ENCODE measurements at places on chromosomes 3 and 15.

- DNase-seq, result no peak
Observed at GRCh38 chr3:45966371-45966791, 23.1 kb downstream of the CXCR6 start.

DNA sequence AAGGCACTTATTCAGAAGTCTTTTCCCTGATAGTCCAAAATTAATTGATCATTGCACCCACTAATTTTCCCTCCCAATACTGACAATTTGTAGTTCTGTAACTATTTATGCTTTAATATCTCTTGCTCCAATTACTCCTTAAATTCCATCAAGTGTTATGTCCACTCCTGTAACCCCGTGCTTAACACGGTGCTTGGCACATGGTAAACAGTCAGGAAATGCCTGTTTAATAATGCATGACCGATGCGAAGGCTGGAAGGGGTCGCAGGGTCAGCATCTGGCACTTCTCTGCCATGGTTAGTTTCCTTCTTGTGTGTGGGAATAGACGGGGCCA is 553 bp upstream of the SEC22A start:
- no peak for DNase-seq

DNA sequence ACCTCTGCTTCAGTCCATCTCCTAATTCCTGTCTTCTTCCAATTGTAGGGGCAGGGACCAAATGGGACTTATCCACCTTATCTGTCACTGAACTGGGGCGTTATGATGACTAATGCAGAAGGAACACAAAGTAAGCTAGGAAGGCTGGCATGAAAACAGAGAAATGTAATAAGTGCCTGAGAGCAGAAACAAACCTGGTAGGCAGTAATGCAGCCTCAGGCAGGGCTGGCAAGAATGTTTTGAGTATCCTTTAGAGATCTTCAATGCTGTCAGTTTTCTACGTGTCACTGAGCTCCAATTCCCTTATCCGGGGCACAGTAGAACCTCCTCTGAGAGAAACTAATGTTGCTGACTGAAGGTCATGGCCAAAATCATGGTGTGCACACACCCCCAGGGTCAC is 246.2 kb upstream of the TBL1XR1 start:
- DNase-seq, result peak; percentile 50

DNA sequence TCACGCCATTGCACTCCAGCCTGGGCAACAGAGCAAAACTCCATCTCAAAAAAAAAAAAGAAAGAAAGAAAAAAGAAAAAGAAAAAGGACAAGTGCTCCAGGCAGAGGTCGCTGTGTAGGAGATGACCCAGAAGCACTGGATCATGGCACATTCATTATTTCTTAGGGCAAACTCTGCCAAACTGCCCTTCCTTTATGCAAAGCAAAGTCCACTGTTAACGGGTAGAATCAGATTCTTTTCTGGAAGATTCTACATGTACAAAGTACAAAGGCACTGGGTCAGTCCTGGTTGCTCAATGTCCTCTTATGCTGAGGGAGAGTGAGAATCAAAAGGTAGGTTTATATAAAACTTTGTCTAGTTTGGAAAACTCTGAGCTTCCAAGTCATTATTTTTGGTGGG is 144.9 kb downstream of the FEZF2 start:
- DNase-seq, result no peak

DNA sequence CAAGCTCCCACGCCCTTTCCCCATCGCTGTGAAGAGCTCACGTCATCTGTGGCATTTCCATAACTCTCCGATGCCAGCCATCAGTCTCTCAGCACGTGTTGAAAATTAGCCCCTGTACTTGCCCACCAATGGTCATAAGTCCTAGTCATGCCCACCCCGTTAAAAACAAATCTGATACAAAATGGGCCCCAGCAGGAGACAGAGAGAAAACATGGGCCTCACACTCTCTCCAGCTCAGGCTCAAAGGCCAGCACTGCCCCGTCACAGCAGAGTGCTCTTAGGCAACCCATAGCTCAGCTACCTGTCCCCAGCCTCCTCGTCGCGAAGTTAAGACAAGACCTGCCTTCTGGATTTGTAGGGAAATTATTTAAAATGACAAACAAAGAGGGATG is 5.2 kb downstream of the GOLGA8B start:
- no peak for DNase-seq

GRCh38 chr3:22542311-22542710 is 660.8 kb upstream of the UBE2E2 start:
- DNase-seq, result peak; percentile 6

GRCh38 chr15:70318594-70319465 is 221.1 kb upstream of the TLE3 start:
- peak; percentile 14 for DNase-seq

DNA sequence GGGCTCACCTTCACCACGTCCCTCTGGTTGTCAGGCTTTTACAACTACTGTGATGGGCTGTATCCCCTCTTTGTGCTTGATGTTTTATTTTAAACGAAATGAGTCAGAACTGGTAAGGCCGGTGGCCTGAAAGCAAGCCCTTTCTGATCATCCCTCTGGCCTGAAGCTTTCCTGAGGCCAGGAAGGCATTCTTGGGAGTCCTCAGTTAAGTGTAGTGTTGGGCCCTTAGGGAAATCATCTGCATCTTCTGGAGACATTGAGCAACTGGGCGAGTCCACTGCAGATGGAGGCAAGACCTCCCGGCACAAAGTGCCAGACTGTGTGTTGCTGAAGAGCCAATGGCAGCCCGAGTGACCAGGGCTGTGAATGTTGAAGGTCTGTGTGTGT is 33.0 kb upstream of the AMOTL2 start:
- no peak for DNase-seq

- DNase-seq, result no peak
Observed at GRCh38 chr3:170331143-170331542, 26.4 kb upstream of the SKIL start.

GRCh38 chr15:89803941-89804800 is 10.5 kb downstream of the ANPEP start:
- DNase-seq, result no peak

- no peak for DNase-seq
Observed at GRCh38 chr3:37579181-37579580, 282.5 kb upstream of the CTDSPL start.

DNA sequence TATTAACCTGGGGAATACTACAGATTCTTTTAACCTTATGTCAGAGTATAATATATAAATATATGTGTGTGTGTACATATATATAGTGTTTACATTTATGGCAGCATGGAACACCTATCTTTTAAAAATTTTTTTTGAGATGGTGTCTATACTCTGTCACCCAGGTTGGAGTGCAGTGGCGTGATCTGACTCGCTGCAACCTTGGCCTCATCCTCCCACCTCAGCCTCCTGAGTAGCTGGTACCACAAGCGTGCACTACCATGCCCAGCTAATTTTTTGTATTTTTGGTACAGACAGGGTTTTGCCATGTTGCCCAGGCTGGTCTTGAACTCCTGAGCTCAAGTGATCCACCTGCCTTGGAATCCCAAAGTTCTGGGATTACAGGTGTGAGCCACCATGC is 18.5 kb upstream of the ERICH6 start:
- DNase-seq, result no peak

GRCh38 chr3:146781059-146781458 is 175.9 kb upstream of the PLSCR5 start:
- DNase-seq, result no peak

GRCh38 chr3:63912768-63913588 is 795 bp upstream of the SCAANT1 start:
- peak; percentile 60 for DNase-seq

DNA sequence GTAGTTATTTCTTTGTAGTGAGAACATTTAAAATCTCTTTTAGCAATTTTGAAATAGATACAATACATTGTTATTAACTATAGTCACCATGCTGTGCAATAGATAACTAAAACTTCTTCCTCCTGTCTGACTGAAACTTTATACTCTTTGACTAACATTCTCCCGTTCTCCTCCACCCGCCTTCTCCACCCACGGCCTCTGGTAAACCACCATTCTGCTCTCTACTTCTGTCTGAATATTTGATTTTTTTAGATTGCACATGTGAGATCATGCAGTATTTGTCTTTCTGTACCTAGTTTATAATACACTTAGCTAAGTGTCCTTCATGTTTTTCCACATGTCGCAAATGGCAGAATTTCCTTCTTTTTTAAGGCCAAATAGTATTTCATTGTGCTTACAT is 72.8 kb upstream of the RBM5 start:
- no peak for DNase-seq

DNA sequence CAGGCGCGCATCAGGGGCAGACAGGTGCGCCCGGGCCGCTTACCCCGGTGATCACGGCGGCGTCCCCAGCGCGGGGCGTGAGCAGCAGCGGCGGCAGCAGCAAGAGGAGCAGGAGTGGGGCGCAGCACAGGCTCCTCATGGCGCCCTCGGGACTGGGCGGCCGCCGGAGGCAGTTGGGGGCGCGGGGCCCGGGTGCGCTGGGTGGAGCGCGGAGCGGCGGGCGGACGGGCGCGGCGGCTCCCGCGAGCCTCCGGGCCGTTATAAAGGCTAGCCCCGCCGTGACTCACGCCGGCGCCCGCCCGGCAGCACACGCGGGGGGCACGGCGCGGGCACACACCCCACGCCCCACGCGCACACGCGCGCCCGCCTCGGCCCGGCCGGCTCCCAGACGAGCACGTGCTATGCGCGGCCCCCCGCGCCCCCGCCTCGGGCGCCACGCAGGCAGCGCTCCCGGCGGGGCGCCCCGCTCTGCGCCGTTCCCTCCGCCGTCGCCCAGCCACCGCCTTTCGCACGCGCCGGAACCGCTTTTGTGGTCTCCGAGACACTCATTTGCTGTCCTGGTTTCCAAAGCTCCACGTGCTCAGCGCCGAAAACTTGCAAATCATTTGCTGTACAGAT is at the start of gene PROK2:
Gene PROK2, minus strand, starts transcription at position 235 of the 618 bp plus-strand sequence. Its CDS starts 96 bp downstream, at position 139.
- DNase-seq, result peak; percentile 3

DNA sequence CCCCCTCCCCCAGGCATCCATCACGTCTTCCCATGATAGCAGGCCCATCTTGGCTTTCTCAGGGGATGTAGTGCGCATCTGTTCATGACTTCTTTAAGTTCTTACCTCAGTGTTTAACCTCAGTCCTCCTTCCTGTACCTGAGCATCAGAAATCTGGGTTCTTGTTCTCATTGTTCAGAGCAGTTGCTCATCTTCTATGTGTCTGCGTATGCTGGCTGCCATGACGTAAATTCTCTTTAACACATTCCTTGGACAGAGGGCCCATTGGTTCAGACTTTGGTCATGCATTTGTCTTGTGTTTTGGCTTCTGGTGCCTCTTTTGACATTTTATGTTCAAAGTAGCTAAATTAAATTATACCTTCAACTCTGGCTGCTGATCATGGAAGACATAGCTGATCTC is 227.3 kb downstream of the CACNA2D3 start:
- DNase-seq, result no peak

- no peak for DNase-seq
Observed at GRCh38 chr3:29557186-29557585, 276.3 kb downstream of the RBMS3 start.

GRCh38 chr3:150372722-150373121 is 35.4 kb upstream of the TSC22D2 start:
- no peak for DNase-seq

DNA sequence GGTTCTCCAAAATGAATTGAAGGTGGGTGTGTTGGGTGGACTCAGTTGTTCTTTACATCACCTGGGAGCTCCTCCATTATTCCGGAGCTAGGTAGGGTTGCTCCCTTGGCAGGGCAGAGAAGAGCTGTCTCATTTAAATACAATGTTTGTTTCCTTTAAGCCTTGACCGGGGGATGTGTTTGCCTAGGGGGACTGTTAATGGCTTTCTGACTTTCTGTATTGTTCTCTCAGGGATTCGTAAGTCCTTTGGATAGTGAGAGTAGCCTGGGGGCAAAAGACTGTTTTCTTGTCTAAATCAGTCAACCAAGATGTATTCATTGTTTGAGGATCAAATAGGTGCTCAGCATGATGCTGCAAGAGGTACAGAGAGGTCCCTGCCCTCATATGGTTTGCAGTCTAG is 71.1 kb downstream of the CDAN1 start:
- DNase-seq, result no peak

DNA sequence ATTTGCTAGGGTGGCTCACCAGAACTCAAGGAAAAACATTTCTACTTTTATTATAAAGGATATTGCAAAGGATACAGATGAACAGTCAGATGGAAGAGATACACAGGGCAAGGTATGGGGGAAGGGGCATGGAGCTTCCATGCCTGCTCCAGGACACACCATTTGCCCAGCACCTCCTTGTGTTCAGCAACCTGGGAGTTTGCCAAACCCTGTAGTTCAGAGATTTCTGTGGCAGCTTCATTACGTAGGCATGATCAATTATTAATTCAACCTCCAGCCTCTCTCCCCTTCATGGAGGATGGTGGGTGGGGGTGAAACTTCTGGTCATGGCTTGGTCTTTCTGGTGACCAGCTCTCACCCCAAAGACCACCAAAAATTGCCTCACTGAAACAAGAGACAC is 353.9 kb upstream of the THBS1 start:
- DNase-seq, result no peak

DNA sequence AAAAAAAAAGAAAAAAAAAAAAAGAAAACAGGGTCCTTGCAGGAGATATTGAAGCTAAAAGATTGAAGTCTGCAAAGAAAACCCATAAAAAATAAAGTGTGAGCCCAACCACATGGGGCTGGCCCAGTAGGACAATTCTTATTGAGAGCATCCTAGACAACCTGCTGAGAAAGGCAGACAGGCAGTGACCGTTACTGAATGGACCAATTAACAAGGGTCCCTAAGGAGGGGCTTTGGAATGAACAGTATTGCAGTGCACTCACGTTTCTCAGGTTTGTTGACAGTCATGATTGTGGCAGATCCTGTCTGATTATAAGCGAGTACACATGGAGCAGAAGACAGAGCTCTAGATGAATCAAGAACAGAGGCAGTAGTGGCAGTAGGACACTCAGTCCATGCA is 168.6 kb downstream of the LSAMP start:
- DNase-seq, result no peak

DNA sequence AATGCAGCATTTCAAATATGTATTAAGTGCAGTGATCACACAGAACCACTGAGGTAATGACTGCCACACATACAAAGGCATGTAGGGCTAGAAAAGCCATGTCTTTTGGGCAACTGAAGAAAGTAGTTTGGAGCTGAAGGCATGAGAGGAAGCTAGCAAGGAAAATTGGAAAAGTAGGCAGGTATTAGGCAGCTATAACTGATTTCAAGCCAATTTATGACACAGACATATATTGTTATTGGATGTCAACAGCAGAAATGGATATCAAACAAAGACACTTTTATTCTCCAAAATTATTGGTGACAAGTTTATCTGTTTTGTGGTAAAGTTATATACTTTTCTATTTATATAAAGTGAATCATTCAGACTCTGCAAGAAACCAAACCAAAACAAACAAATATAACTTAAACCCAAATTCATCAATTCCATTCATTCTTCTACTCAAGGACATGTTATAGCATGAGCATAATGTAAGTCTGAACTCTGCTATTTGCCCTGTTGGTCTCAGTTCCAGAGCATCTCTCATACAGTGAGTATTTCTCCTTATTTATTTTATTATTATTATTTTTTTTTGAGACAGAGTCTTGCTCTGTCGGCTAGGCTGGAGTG is 307.4 kb upstream of the COL8A1 start:
- no peak for DNase-seq

- no peak for DNase-seq
Observed at GRCh38 chr3:194070220-194070633, 65.7 kb upstream of the HES1 start.

DNA sequence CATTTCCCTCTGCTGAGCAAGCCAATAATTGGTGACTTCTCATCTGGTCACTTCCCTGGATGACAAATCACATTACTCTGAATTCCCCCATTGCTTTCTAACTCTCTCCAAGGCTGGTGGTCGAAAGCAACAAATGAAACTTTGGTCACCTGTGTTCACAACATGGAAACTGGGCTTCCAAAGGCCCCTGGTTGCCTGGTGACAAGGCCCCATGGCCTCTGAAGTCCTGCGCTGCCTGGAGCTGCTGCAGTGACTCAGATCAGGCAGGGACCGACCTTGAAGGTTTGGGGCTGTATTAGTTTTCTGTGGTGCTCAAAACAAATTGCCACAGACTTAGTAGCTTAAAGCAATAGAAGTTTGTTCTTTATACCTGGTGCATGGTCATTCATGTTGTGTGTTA is 345.3 kb downstream of the WDR72 start:
- DNase-seq, result no peak
